Body of pancreas (tissue), 4 donors: ENCODE measurements at places on chromosomes 5 and 9. TPM values are rescaled to one million over a fixed set of nuclear protein-coding genes. Genes with fewer than 3 reads are reported as not detected.
A peak's percentile ranks its signal among the peaks of the same experiment; 100 is the strongest.

GRCh38 chr9:108241384-108242073 lies 614.3 kb downstream of the ACTL7B start:
- no peak for DNase-seq

GRCh38 chr5:133404724-133405123 lies 207.6 kb downstream of the FSTL4 start:
- DNase-seq, result no peak

GRCh38 chr5:56608217-56608925 lies 207.0 kb upstream of the MAP3K1 start:
- no peak for DNase-seq

DNA sequence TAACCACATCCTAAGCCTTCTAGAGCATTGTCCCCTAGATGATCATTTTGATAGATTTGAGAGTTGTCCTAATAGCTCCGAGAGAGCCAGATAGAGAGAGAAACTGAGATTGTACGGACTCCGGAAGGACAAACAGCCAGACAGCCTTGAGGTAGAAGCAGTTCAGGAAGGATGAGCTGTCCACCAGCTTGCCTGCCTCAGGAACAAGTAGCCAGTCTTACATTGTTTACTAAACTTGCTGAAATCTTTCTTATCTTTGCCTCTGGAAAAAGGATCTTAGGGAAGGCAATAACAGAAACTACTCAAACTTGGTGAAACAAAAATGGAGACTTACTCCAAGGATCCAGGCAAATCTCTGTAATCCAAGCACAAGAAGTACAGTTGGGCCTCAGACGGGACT lies 39.0 kb upstream of the SAP30L start:
- no peak for DNase-seq

DNA sequence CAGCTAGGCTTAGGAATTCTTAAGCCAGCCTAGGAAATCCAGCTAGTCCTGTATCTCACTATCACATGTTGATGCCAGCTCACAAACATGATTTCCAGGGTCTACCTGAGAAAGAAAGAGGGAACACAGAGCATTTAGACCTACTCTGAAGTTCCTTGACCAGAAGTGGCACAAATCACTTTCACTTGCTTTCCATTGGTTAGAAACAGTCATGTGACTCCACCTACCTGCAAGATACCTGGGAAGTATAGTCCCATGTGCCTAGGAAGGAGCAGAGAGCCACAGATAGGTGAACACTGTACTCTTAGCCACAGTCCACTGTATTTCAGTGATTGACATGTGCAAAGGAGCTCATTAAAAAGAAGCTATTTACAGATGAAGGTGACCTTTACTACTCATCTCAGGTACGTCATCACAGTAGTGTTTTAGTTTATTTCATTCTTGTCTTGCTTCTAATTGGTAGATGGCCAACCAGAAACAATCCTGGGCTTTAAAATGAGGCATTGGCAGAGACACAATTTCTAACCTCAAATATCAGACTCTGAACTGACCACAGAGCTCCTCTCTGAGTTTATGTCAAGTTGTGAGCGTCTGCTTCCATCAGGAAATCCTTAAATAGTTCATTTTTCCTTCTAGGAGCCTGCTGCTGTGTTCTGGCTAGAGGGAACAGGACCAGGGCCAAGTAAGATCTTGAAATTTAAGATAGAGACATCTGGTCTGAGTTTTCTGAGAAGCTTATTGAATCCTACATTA lies 340.7 kb downstream of the TLE4 start:
- DNase-seq, result no peak

- DNase-seq, result peak; percentile 23
These were observed 356.1 kb downstream of the SPOCK1 start for GRCh38 chr5:137142764-137143605.

DNA sequence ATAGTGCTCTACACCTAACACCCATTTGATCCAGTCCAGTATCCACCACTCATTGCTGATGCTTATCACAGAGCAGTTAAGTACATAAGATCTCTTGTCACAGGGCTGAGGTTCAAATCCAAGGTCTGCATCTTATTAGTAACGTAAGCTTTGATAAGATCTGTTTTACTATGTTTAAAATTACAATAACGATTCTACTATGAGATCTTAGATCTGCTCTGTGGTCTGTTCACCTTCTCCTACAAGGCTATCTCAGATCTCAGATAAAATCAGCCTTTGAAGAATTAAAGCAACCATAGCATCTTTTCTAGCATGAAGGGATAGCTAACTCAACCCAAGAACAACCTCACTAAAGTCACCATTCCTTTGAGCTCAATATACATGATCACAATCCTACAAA lies 431.0 kb upstream of the RORB start:
- DNase-seq, result no peak

DNA sequence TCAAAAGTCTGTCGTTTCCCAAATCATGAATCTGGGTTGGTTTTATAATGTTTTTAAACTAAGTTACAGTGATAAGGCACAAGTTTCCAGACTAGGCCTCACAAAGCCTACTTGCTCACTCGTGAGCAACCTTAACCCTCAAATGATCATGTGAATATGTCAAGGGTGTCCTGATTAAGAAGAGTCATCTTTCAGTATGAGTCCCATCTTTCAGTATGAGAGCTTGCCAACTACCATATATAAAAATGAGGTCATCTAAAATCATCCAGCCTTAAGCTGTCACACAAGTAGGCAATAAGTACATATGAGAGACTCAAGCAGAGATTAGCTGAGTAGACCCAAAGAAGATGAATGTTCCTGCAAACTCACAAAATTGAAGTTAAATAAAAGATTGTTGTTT lies 668.4 kb upstream of the FAM174A start:
- no peak for DNase-seq

DNA sequence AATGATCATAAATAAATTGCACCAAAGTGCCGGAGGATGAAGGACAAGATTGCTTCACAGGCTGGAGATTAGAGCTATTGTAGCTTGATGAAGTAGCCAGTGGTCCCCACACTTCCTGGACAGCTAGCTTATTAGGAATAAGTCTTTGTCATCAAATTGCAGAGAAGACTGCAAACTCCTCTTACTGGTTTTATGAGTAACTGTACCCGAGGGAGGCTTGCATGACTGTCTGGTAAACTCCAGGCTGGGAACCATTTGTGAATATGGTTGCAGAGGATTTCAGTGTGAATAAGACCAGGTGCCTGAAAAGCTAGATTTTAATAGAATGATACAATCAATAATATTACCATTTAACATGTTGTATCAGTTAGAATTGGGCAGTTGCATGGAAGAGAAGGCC lies 36.5 kb upstream of the SEMA5A start:
- DNase-seq, result no peak

GRCh38 chr5:218457-219291 lies 554 bp downstream of the SDHA start:
- DNase-seq, result peak; percentile 47

GRCh38 chr5:147586832-147587231 lies 77.0 kb upstream of the DPYSL3 start:
- DNase-seq, result no peak

- DNase-seq, result no peak
These were observed 478.6 kb upstream of the C9orf72 start for GRCh38 chr9:28051559-28052503.

DNA sequence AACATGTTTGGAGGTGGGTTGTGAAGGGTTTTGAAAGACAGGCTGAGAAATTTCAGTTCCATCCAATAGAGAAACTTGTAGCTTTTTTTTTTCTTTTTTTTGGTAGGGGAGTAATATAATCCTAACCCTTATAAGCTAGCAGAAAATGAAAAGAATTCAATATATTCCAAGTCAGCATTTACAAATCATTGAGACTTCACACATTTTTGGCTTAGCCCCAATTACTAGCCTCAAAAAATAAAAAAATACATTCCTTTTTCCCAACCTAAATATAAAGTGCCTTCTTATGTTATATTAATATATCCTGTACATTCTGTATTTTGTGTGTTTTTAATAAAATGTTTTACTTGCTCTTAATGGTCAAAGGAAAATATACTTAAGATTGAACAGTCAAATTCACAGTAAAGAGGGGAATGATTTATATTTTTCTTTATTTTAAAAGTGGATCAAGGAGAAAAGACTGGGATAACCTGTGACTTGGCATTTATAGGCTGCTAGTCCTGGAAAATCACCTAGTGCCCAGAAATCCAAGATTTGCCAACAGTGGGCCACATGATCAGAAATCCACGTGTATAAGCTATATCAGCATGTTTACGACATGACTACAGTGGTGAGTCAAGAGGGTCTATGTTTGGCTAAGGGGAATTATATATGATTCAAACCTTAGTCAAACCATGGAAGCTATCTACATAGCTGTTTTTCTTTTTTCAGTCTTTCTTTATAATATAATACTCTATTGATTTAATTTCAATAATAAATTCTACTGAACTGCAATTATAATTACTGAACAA lies 14.5 kb downstream of the HACD4 start:
- DNase-seq, result no peak

The KCNV2 gene
- total RNA-seq, result not detected

DNA sequence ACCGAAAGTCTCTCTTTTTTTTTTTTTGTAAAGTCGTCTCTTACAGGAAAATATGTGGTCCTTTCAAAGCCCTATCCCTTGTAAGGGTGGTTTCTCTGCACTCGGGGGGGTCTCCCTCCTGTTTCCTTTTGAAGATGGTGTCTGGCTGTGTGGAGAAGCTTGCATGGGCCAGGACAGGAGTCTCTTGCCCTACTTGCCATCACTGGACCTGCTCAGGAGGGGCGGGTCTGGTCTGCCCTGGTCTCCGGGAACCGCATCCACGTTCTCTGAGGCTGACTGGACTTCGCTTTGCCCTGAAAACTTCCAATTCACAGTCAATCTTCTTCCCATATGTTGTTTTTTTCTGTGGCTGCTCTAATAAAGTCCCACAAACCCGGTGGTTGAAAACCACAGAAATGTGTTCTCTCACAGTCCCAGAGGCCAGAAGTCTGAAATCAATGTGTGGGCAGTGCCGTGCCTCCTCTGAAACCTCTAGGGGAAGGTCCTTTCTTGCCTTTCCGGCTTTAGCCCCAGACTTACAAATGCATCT lies 92.9 kb upstream of the IER5L start:
- peak; percentile 14 for DNase-seq

- DNase-seq, result no peak
These were observed 20.3 kb downstream of the QSOX2 start for GRCh38 chr9:136225366-136225747.

- DNase-seq, result no peak
These were observed 146.1 kb downstream of the CAAP1 start for GRCh38 chr9:26746357-26747072.
